Nucleus accumbens (tissue), 56 donors: ENCODE measurements at places on chromosomes 5 and 9.
A peak's percentile ranks its signal among the peaks of the same experiment; 100 is the strongest.

DNA sequence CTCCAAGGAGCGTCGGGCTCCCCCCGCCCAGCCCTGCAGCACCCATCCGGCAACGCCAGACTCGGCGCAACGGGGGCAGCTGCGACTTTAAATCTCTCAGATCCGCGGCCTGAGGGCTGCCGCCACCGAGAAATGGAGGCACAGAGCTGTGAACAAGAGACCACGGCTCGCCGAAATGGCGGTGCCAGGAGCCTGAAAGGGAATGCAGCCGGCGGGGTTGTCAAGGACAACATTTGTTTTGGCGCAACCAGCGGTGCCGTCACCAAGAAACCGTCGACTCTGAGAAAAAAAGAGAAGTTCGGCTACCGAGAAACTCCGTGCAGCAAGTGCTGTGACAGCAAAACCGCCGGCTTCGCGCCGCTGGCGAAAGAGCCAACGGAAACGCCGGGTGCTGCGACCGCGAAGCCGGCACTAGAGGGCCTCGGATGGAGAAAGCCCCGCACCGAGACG lies 2.1 kb upstream of the ANXA2R start:
- DNase-seq: peak; percentile 69

DNA sequence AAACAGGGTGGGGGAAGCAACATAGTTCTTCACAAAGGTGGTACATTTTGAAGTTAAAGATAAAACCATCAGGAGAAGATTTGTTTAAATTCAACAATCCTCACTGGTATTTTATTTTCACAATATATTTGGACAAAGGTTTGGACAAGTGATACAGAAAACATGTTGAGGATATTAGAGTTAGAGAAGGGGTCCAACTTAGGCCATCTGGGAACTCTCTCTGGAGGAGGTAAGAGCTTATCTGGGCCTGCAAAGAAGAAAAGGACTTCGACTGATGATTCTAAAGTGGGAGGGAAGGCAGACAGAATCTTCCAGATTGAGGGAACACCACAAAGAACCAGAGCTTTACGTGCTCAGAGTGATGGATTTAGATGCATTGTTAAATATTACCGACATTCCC lies 58.5 kb downstream of the SGCD start:
- no peak for DNase-seq

DNA sequence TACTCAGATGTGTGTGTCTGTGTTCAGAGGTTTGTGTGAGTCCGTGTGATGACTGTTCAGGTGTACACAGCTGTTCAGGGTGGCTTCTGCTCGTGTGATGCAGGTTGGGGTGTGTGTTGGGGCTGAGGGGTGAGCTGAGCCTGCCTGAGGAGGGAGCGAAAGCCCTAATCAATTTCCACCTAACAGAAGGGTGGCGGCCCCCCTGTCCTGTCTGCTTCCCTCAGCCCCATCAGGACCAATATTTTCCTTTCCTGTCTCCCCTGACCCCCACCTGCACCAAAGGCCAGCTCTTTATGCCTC lies 30.2 kb downstream of the LHX2 start:
- DNase-seq: no peak

- no peak for DNase-seq
Measured at GRCh38 chr5:886716-887325, 5.8 kb downstream of the BRD9 start.

GRCh38 chr9:69252436-69252835 lies 72.6 kb upstream of the ENTREP1 start:
- DNase-seq: no peak

GRCh38 chr9:99736291-99736690 lies 85.4 kb upstream of the NR4A3 start:
- DNase-seq: no peak

- DNase-seq: no peak
Measured at GRCh38 chr9:33210006-33210715, 29.8 kb upstream of the SPINK4 start.

DNA sequence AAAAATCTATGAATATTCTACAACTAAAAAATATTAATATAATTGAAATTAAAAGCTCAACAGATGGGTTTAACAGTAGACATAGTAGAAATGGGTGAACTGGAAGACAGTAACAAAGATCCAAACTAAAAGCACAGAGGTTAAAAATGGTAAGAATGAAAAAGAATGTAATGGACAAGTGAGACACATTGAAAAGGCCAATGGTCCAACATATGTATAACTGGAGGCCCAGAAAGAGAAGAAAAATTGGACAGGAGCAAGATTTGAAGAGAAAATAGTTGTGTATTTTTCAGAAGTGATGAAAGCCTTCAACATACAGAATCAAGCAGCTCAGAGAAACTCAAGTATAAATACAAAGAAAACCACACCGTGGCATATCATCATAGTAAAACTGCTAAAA lies 58.6 kb downstream of the PCDHGC5 start:
- DNase-seq: no peak

DNA sequence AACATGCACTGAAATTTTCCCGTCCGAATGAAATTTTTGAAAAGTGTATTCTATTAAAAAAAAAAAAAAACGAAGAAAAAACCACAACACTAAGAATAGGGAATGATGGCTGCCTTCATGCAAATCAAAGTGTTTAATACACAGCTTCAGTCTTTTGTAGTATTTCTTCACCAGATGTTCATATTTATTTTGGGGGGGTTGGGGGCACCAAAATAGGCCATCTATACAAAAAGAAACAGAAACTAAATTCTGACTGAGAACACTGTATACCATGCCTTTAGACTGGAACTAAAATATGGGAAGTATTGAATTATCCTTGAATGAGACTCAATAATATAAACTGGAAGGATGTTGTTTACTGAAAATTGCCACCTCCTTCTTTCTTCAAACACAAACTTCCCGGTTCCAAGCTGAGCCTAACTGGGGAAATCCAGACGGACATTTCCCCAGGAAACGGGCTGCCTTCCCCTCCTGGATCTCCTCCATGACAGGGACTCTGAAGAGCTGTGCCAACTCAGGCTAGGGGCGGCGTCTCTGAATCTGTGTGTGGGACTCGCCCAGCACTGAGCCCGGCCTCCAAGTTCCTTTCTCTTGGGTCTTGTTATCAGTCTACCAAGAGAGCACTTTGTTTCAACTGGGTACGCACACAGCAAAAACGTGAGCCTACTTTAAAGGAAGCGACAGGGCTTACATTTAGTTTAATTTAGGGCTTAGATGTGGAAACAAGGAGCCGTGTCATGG lies 511.3 kb upstream of the ADAMTS16 start:
- no peak for DNase-seq

DNA sequence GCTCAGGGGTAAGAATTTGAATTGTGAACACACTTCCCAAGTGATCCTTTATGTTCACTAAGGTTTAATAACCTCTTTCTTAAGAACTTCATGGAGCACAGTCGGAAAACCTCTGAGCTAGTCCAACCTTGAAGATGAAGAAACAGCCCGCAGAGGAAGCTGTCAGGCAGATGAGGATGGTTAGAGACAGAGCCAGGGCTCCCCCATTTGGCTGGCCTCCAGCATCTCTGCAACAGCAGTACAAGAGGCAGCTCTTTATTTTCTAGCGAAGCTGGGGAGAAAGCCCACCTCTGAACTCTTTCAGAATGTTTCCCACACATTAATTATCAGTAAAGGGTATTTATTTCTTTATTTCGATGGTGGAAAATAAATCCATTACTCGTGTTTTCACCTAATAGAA lies 350.8 kb downstream of the DMRT2 start:
- no peak for DNase-seq

DNA sequence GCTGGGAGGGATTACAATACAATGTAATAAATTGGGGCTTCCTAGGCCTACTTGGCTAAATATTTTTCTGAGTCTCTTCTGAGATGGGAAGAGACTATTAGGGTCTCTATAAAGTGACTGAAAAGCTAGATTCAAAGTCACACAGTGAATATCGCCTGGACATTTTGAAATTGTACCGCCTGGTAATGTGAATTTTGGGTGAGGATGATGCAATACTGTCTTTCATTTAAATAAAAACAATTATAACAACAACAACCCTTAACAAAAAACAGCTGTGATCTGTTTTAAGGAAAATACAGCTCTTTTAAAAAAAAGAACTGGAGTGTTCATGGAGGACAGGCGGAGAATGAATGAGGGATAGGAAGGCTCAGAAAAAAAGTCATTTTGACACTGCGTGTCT lies 615.0 kb downstream of the RAB3C start:
- no peak for DNase-seq

GRCh38 chr9:91056917-91057316 lies 255.3 kb downstream of the SYK start:
- DNase-seq: no peak

- no peak for DNase-seq
Measured at GRCh38 chr5:127419683-127420257, 97.7 kb upstream of the PRRC1 start.

DNA sequence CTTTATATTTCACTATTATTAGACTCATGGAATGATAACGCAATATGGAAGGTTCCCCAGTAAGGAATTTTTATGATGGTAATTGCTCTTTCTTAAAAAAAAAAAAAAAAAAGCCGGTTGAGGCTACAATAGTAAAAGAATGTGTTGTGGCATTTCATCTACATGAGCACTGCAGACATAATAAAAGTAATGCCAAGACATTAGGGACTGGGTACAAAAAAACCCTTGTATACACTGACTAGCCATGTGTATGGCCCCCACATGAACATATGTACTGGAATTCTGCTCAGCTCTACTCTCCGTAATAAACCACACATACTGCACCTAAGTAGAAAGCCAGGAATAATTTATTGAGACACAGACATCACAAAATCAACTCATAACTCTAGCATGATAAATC lies 218.4 kb downstream of the ADAMTS6 start:
- DNase-seq: no peak

DNA sequence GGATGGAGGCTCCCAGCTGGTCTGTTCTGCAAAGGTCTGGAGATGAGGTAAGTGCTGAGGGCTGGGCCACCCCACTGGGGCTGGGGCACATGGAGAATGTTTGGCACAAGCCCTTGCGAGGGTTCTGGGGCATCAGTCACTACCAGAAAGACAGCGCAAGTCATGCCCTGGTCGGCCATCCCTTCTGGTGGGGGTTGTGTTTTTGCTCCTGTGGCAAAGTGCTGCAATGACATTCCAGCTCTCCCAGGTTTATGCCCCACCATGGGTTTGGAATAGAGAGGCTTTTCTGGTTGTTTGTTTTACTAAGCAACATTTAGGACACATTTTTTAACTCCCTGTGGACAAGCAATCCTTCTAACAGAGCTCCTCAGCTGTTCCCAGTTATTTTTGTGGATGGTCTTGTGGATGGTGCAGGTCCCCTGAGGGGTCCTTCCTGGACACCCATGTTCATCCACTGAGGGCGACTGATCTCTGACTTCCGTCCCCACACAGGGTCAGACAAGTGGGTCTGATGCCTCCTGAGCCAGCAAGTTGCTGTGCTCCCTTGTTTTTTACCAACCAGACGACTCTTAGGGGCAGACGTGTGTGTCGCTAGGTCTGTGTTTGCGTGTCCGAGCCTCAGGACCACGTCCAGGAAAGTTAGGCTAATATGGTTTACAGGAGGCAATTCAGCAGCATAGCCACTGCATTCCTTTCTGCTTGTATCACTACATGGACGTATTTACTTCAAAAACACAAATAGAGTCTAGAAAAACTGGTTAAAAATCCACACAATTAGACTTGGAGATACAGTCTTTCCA lies 64.9 kb upstream of the ECM2 start:
- no peak for DNase-seq

- peak; percentile 52 for DNase-seq
Measured at GRCh38 chr5:139637438-139638089, 10.6 kb upstream of the CXXC5 start.

DNA sequence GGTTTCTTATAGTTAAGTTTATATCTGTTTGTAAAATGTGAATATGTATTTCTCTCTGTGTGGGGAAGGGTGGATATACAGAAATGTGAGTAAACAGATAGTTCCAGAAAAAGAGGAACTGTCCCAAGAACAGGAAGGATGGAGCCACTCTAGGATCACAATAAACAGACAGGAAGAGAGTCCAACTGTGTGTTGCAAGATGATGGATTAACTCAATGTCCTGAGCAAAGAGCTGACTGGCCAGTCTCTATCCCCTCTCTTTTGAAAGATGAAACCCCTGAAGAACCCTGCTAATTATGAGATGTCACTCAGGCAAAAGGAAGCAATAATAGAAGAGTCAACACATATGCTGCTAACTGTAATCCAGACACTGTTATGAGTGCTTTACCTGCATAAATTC lies 202.7 kb downstream of the SEMA6A start:
- no peak for DNase-seq

DNA sequence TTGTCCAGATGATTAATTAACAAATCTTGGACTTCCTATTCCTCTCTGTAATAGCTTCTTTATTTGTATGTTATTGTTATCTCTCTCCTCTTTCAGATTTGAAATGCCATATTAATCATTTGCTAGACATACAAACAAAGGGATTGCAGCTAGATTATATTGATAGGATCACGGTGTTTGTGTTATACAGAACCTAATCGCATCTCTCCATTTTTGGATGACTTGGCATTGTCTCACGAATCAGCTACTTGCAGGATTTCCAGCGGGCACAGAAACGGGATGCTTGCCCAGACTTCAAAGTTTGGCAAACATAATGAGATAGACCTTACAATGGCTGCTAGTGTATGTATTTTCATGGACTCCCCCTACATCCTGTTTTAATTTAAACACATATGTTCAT lies 368.1 kb downstream of the TLE4 start:
- no peak for DNase-seq

- DNase-seq: no peak
Measured at GRCh38 chr5:95027151-95027721, 257.7 kb downstream of the MCTP1 start.

DNA sequence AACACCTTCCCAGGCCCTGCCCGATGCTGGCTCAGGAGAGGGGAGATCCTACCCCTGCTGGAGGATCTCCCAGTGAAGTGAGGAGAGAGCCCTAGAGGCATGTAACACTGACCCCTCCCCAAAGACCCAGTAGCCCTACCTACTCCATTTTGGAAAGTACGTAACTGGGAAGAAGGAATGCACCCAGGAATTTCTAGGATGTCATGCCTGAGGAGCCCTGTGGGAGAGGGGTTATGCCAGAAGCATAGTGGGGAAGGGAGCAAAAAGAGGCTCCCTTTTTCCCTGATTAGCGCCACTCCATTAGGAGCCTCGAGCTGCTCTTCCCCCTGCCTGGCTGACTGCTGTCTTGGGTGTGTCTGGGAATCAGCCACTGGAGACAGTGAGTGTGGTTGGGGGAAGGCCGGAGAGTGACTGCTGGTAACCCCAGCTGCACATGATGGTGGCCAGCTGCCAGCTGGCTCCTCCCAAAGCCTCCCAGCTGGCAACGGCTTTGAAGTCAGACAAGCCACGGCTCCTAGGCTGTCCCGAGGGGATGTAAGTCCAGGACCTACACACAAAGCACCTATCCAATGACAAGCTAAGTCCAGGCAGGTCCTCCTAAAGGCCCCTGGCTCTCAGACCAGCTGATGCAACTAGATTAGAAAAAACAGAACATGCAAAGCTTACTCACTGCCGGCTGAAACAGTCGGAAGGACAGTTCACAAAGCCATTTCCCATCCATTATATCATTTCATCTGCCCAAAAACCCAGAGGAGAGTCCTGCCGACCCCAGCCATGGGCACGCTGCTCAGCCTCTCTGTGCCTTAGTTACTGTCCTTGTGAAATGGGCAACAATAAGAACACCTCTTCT lies 136.5 kb upstream of the ABCA1 start:
- peak; percentile 63 for DNase-seq
